OCI-LY7 (cell line): ENCODE measurements at places on chromosomes 2 and 18.

- no peak for DNase-seq
Measured at GRCh38 chr2:67724261-67724660, 327.1 kb downstream of the ETAA1 start.

- peak; percentile 75 for DNase-seq
Measured at GRCh38 chr2:54672590-54673456, 50.6 kb upstream of the EML6 start.

- DNase-seq, result no peak
Measured at GRCh38 chr2:180692322-180692721, 288.1 kb upstream of the UBE2E3 start.

DNA sequence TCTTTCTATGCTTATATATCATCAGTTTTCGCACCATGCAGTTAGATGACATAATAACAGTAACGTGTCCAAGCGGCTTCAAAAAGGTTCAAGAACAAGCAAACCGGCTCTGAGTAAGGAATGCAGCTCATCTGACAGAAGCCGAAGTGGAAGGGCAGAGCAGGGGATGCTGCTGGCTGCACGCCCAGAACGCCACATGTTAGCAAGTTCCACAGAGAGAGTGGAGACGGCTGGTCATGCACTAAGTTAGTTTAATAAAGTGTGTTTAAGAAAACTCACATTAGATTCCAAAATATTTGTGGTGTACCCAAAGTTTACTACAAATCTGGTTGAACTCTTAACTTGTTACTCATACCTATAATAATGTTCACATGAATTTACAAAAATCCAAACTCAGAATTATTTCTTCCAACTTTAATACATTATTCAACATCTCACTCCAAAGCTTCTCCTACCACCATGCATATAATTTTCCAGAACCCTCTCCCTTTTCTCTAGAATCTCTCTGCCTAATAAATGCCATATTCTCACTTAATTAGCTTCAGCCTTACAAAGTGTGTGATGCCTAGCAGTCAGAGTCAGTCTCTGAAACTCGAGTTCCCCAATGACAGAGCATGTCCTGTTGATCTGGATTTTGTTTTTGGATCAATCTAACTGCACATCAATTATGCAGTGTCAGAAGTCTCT, 170.0 kb downstream of the DNAH7 start:
- no peak for DNase-seq
